ENCODE measurements at places on chromosomes 3 and 15.

DNA sequence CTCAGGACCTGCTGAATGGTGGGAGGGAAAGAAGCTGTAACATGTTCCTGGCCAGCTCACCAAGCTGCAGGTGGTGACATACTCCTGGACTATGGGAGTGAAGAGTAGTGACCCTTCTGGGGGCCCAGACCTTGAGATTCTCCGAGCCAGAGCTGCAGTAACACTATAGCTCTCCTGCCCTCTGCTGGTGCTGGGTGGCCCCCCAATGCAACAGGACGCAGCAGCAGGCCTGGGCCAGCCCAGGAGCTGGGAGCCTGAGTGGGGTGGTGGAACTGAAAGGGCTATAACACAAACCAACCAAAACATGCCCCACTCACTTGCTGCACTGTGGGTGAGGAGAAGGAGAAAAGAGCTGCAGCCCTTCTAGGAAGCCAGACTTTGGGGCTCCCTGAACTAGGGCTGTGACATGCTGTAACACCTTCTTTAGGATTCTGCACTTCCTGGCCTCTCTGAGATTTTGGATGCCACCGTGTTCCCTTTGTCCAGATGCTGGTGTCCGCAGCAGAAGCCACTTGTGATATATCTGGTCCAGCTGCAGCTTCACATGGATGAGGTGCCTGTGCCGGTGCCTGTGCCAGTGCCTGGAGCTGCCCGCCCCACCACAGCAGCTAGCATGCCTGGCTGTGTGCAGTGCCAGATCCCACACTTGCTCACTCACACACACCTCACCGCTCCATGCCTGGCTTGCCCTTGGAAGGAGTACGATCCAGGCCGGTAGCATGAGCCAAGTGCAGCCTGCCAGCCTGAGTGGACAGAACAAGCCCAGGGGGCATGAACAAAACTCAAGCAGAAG is 636.8 kb upstream of the KCNMB2 start:
- no peak for DNase-seq

DNA sequence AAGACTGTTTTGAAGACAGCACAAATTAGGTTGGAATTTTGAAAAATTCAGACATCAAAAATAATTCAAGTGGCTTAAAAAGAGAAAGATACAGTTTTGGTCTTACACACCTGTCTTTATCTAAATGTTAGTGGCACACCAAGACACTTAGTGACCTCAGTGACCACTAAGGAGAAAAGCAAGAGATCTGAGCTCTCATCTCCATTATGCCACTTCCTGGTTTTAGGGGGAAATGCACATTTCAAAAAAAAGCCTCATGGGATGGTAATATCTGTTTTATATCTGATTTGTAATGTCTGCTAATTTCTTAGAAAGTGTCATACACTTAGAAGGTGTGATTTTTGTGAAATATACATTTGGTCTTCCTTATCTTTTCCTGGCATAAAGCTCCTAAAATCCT is 16.4 kb downstream of the IL12A start:
- no peak for DNase-seq

- DNase-seq, result no peak
These were observed 42.8 kb upstream of the FBXL22 start for GRCh38 chr15:63554337-63554927.

GRCh38 chr3:78728406-78729145 is 1039.2 kb downstream of the ROBO1 start:
- no peak for DNase-seq

GRCh38 chr3:14284694-14285547 is 106.3 kb downstream of the LSM3 start:
- no peak for DNase-seq

- DNase-seq, result peak; percentile 69
These were observed 544.8 kb downstream of the AGBL1 start for GRCh38 chr15:86624261-86625036.

DNA sequence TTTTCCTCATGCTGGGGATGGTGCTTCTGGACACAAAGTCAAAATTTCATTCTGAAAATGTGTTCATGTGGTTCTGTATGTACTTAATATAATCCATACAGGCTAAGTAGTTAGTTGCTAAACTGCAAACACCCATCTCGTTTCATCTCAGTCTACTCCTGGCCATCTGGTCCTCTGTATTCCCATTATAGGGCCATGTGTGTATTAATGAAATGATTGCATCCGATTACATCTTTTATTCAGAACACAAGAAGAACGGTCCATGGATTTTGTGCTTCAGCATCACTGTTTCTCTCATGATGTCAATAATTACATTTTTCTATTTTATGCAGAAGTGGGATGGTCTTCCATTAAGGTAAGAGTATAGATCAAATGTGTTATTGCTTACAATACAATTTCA is 6.1 kb upstream of the GJD2 start:
- DNase-seq, result no peak

- no peak for DNase-seq
These were observed 119.5 kb downstream of the CCNL1 start for GRCh38 chr3:157040456-157040855.

DNA sequence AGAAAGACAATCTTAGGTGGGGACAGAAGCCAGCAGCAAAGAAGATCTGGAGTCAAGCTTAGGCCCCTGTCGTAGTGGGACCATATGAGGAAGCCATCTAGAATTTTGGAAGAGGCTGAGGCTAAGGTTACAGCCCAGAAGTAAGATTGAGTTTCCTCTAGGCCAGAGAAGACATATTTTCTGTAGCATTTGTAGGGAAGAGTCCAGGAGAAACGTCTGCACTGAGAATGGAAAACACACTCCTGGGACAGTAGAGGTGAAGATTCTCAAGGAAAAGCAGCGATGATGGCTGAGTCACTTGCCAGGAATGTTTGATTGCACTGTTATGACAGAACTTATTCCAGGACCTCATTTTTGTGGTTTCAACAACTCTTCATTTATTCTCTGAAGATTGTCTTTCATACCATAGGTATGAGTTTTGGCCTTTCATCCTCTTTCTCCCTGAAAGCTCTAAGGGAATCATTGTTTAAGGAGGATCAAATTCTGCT is 107.2 kb downstream of the GTPBP8 start:
- no peak for DNase-seq

DNA sequence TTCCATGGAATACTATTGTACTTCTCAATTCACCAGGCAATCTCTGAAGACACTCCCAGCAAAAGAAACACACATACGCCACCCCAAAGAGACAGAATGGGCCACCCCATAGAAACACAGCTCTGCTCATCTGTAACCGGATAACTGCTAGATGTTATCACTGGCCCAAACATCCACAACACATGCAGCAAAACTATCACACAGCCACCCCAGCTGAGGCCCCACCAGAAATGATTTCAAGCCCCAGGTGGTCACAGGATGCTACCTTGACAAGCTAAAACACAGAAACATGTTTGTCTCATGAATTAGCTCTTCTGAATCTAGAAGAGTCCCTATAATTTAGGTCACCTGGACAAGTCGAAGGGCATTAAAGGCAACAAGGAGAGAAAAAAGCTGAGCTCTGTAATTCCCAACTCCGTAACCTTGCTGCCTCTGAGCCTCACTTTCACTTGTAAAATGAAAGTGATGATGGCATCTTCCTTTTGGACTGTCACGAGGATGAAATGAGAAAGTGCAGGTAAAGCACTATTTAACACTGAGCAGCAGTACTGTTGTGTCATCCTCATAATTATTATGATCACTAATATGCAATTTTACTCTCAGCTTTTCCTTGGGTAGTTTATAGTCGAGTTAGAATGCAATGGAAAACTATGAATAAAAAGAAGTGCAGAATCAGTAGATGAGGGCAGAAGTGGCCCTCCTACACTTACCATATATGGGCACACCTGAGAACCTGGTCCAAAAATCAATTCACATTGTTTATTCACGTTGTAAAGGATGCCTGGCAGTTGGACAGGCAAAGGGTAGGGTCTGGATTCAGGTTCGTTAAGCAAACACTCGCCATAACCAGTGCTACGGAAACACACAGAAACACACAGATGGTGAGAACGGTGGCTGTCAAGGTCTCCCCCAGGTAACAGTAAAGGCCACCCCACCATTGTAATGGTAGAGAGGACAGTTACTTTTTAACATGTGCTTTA is 38.6 kb downstream of the ADAMTS9 start:
- DNase-seq, result no peak

- peak; percentile 20 for DNase-seq
These were observed 907 bp downstream of the PLXNA1 start for GRCh38 chr3:126983653-126984390.

GRCh38 chr3:195221876-195222617 is 48.9 kb downstream of the XXYLT1 start:
- DNase-seq, result no peak

DNA sequence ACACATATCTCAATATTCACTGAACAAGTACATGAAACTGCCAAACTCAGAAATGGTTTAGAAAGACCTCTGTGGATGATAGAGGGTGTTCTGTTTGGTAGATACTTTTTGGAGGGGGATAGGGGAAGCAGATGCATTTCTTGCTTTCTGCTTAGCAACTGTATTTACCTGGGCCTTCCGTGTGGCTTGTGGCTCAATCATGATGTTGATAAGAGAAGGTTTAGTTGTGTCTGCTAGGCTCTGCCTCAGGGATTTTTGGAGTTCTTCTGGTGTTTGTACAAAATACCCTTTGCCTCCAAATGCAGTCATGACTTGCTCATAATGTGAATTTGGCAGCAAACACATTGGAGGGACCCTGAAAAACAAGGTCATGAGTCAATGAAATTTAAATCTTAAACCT is 38.2 kb downstream of the HACL1 start:
- DNase-seq, result no peak

DNA sequence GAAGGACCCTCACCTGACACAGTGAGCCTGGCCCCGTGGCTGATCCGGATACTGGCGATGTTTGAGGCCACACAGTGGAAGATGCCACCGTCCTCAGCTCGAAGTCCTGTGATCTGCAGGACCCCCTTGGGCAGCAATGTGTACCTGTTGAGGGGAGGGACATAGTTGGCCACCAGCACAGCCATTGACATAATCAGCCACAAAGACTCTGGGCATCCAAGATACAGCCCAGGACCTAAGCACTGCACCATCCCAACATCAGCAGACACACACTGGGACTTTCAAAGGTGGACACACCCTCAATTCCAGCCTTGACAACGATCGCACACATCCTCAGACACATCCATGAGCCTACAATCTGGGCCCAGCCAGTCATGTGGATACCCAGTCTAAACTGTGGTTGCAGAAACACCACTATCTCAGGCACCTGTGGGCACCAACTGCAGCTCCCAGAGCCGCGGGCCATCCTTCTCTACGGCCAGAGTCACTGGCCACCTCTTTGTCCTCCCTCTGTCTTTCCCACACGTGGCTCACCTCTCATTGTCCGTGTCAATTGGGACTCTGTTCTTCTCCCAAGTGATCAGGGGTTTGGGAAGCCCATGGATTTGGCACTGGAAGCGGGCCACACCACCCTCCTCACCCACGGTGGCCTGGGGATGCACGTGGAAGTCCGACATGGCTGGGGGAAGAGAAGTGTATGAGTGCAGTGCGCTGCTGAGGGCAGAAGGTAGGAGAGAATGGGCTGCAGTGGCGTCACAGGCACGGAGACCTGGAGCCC is 31.0 kb downstream of the RNU5B-1 start:
- no peak for DNase-seq

DNA sequence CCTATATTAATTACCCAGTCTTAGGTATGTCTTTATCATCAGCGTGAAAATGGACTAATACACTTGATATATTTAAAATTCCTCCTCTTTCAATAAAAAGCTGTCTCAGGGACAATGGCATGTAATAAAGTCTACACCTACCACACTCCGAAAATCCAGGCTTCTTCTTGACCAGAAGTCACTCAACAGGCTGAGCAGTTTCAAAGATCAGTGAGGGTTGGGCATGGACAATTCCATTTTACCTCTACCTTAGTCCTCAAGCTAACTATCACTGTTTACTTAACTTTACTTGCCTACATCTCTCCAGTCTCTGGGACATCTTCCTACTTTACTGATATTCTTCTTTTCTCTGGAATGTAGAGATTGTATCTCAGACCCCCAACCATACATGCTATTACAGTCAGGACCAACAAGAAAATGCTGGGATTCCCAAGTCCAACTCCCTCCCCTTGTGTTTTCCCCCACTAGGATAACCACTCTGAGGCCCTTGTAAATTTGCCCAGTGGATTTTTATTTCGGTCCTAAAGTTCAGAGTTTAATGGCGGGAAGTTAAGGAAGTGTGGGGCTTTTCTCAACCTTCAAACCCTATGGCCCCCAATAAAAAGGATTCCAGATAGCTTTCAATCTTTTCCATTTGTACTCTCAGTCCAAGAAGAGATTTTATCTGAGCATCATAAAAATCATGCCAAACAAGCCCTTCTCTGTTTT is 137.1 kb upstream of the TSC22D2 start:
- no peak for DNase-seq

DNA sequence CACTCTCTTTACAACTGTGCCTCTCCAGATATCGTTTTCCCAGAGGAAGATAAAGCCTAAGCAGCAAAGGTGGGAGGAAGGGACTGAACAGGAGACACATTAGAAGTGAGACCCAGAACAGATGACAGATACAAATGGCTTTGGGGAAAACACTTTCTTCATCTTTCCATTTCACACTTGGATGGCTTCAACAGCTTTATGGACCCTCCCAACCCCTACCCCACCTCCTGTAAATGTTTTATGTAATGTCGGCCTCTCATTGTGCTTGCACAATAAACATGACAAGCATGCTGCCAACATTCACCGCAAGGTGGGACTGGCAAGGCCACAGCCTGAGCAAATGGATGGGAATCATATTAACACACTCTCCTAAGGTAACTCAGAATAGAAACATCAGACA is 1088.6 kb downstream of the TUSC7 start:
- DNase-seq, result no peak

GRCh38 chr3:24154781-24155180 is 209.7 kb downstream of the NR1D2 start:
- no peak for DNase-seq

- no peak for DNase-seq
These were observed 288 bp upstream of the NME9 start for GRCh38 chr3:138329984-138330293.

DNA sequence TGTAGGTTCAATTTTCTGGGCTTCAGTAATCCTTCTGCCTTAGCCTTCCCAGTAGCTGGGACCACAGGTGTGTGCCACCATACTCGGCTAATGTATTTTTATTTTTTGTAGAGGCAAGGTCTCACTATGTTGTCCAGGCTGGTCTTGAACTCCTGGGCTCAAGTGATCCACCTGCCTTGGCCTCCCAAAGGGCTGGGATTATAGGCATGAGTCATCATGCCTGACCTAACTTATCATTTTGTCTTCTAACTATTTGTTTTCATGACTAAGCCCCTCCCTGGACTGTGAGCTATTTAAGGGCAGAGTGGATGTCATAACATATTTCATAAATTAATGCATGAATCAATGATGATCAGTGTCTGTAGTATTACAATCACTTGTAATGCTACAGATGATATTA is 56.1 kb upstream of the PIAS1 start:
- no peak for DNase-seq

GRCh38 chr15:90560229-90560776 is 30.6 kb downstream of the CRTC3 start:
- DNase-seq, result no peak

Data from CD4-positive, alpha-beta T cell treated with Interleukin-15 for 4 hours (primary cell).